IPS DF 6.9 (cell line): ENCODE measurements at places on chromosomes 4 and X.

- DNase-seq = no peak
Measured at GRCh38 chr4:88320780-88321373, 36.5 kb upstream of the PPM1K start.

- no peak for DNase-seq
Measured at GRCh38 chr4:123386609-123387008, 10.0 kb upstream of the SPRY1 start.

- DNase-seq = no peak
Measured at GRCh38 chr4:3827616-3828492, 61.7 kb downstream of the ADRA2C start.

DNA sequence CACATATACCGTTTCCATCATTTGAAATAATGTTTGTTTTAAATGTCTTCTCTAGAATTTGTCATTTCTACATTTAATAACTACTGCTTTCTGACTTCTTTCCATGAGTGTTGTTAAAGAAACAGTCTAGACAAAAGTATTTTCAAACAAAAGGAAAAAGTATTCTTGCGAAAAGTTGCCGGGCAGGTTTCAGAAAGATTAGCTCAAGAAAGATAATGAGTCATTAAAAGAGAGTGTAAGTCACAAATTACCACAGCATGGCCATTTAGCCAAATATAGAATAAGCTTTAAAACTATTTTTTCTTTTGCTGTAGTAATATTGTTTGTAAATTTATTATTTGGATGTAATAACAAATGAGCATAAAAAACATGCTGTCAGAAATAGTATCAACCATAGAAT, 493.0 kb downstream of the TLL1 start:
- no peak for DNase-seq

- DNase-seq = no peak
Measured at GRCh38 chr4:123479944-123480343, 83.3 kb downstream of the SPRY1 start.
